ENCODE measurements at places on chromosomes 3 and 15. TPM values are rescaled to one million over a fixed set of nuclear protein-coding genes. Genes with fewer than 3 reads are reported as not detected.

- no peak for DNase-seq
Measured at GRCh38 chr3:180747805-180748361, 68.6 kb upstream of the CCDC39 start.

GRCh38 chr3:53109891-53110771 is 20.1 kb downstream of the RFT1 start:
- DNase-seq, result peak; percentile 91

DNA sequence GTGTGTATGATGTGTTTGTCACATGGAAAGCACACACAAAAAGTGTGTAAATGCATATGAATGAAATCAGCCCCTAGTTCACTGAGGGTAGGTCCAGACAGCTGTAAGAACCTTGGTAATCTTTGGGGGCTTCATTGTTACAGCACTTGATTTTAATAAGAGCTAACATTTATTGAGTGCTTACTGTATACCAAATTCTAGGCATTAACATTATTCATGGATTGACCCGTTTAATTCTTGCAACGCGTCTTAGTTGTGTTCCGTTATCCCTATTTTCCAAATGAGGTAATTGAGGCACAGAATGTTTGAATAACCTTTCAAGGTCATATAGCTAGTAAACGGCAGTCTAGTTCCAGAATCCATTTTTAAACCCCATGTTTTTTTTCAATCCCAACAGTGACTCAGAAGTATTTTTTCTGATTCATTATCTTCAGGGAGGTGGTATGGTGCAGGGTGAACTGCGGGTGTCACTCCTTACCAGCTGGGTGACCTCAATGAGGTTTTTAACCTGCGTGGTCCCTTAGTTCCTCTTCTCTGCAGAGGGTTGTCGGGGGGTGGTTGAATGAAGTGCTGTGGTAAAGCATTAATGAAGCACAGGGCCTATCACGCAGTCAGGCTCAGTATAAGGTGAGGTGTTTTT is 14.2 kb downstream of the RAB8B start:
- no peak for DNase-seq

- no peak for DNase-seq
Measured at GRCh38 chr3:12833222-12834161, 7.9 kb downstream of the RPL32 start.

DNA sequence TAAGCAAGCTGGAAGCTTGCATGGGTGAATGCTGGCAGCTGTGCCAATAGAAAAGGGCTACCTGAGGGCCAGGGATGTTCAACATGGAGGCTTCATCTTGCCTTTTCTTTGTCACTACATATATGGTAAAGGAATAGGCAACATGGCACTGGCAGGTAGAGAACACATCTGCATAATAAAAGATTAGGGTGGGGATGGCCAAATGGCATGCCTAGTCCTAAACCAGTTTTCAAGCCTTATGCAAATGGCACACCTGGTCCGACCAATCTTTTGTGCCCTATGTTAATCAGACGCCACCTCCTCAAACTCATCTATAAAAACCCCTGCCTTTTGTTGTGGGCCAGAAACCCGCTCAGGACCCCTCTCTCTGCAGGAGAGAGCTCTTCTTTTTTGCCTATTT is 216.8 kb upstream of the PROK2 start:
- DNase-seq, result no peak

- DNase-seq, result no peak
Measured at GRCh38 chr3:193330555-193331204, 47.9 kb downstream of the ATP13A5 start.

GRCh38 chr3:123412811-123413604 is 35.9 kb downstream of the ADCY5 start:
- peak; percentile 56 for DNase-seq

DNA sequence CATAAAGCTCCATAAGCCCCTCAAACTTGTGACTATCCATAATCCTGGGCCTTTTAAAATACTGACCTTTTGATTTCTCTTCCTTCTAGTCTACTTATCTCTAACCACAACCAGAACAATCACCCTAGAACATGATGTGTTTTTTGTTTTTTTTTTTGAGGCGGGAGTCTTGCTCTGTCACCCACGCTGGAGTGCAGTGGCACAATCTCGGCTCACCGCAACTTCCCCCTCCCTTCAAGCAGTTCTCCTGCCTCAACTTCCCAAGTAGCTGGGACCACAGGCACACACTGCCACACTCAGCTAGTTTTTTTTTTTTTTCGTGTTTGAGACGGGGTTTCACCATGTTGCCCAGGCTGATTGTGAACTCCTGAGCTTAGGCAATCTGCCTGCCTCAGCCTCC is 25.1 kb downstream of the VPS39 start:
- DNase-seq, result no peak

DNA sequence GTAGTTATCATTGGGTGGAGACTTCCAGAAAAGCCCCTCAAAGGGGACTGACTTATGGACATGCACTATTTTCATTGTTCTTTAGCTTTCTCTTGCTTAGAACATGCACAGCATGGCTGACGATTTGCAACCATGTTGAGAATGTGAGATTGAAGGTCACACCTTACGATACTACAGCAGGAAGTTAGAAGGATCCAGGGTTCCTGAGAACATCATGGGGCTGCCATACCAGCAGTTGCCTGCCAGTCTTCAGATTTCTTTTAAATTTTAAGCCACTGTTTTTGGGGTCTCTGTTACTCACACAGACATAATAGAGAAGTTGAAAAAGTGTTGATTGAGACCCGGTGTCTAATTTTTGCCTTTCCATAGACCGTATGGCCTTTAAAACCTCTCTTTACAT is 396.5 kb downstream of the MECOM start:
- no peak for DNase-seq

The SRGAP3 gene
- polyA plus RNA-seq, result 1.5 TPM

The MLF1 gene
- polyA plus RNA-seq, result 22.9 TPM

The CPN2 gene
- polyA plus RNA-seq, result not detected

The DNAH12 gene
- polyA plus RNA-seq, result 8.0 TPM

Data from lung (tissue), 17 donors.